ENCODE measurements at places on chromosomes 16 and 17. TPM values are rescaled to one million over a fixed set of nuclear protein-coding genes. Genes with fewer than 3 reads are reported as not detected.

Gene ZNF213
- total RNA-seq, result 12.4 TPM

Gene OTOP3
- total RNA-seq, result not detected

Gene RAP1GAP2
- 0.20 TPM for total RNA-seq

Gene NLGN2
- 2.7 TPM for total RNA-seq

Gene WNT3
- total RNA-seq, result not detected

Gene PPM1E
- total RNA-seq, result 0.03 TPM

Gene CRHR1
- not detected for total RNA-seq

Gene ARL5C
- total RNA-seq, result not detected

Gene HAP1
- total RNA-seq, result not detected

Gene NUBP1
- total RNA-seq, result 39.8 TPM

Gene LPO
- total RNA-seq, result not detected

Gene SECTM1
- 4.2 TPM for total RNA-seq

GRCh38 chr16:80526418-80527061, 14.3 kb upstream of the DYNLRB2 start:
- H3K27ac ChIP-seq, result no peak overlapping the region
- H3K36me3 ChIP-seq, result peaks cover 2% of the 10 kb centered on the region
- no peak overlapping the region for H3K4me3 ChIP-seq
- peaks cover 20% of the 10 kb centered on the region for H3K4me1 ChIP-seq
- DNase-seq, result peak; percentile 35
- H3K27me3 ChIP-seq, result no peaks in the 10 kb centered on the region

DNA sequence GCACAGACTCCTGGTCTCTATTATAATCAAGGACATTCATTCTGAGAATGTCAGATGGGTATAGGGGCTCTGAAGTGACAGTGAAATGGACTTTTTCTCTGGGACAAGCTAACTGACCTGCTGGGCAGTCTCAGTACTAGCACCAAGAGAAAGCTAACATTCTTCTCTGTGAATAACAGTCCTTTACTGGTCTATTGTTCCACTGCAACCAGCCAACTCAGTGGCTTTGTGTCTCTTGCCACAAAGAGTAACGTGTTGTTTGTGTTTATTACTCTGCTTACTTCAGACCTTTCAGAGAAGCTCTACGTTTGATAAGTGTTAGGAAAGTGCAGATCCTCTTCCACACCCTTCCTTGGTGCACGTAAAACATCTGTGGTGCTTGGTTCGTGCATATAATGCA, 61.5 kb upstream of the BCAR1 start:
- H3K27me3 ChIP-seq, result peaks cover 12% of the 10 kb centered on the region
- H3K4me1 ChIP-seq, result peaks cover 7% of the 10 kb centered on the region
- no peak overlapping the region for H3K27ac ChIP-seq
- no peak overlapping the region for H3K4me3 ChIP-seq
- H3K36me3 ChIP-seq, result peaks cover 12% of the 10 kb centered on the region

- no peak overlapping the region for H3K27ac ChIP-seq
- H3K4me1 ChIP-seq, result no peaks in the 10 kb centered on the region
- no peaks in the 10 kb centered on the region for H3K36me3 ChIP-seq
- no peak for DNase-seq
- H3K4me3 ChIP-seq, result no peak overlapping the region
Observed at GRCh38 chr17:71978435-71978834, 142.4 kb upstream of the SOX9 start.

GRCh38 chr17:10099051-10099571, 99.3 kb downstream of the GAS7 start:
- H3K27ac ChIP-seq, result no peak overlapping the region
- no peaks in the 10 kb centered on the region for H3K36me3 ChIP-seq
- no peaks in the 10 kb centered on the region for H3K4me1 ChIP-seq

- H3K36me3 ChIP-seq, result no peaks in the 10 kb centered on the region
- H3K4me3 ChIP-seq, result no peak overlapping the region
- peaks cover 4% of the 10 kb centered on the region for H3K27me3 ChIP-seq
- peaks cover 5% of the 10 kb centered on the region for H3K4me1 ChIP-seq
Observed at GRCh38 chr16:87198328-87198832, 118.8 kb downstream of the C16orf95 start.

DNA sequence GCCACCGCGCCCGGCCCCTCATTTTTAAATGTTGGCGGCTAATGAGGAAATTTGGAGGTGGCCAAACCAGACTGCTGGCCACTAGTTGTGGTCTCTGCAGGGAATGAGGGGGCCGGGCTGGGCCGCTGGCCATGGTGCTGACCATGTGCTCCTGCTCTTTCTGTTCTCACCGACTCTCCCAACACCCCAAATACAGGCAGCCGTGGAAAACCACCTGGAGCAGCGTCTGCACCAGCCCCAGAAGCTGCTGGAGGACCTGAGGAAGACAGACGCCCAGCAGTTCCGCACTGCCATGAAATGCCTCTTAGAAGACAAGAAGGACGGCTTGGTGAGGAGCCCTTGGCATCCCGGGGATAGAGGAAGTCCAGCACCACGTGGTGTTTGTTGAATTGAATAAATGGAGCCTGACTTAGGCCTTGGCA, 21.3 kb downstream of the OTOA start:
- no peak overlapping the region for H3K27ac ChIP-seq
- H3K4me1 ChIP-seq, result no peaks in the 10 kb centered on the region
- H3K4me3 ChIP-seq, result no peak overlapping the region
- H3K27me3 ChIP-seq, result peaks cover 11% of the 10 kb centered on the region
- no peak for DNase-seq
- no peaks in the 10 kb centered on the region for H3K36me3 ChIP-seq

GRCh38 chr17:72145562-72145961, 24.7 kb downstream of the SOX9 start:
- no peaks in the 10 kb centered on the region for H3K27me3 ChIP-seq
- H3K36me3 ChIP-seq, result no peaks in the 10 kb centered on the region
- no peak overlapping the region for H3K27ac ChIP-seq
- H3K4me3 ChIP-seq, result no peak overlapping the region
- DNase-seq, result no peak
- no peaks in the 10 kb centered on the region for H3K4me1 ChIP-seq

DNA sequence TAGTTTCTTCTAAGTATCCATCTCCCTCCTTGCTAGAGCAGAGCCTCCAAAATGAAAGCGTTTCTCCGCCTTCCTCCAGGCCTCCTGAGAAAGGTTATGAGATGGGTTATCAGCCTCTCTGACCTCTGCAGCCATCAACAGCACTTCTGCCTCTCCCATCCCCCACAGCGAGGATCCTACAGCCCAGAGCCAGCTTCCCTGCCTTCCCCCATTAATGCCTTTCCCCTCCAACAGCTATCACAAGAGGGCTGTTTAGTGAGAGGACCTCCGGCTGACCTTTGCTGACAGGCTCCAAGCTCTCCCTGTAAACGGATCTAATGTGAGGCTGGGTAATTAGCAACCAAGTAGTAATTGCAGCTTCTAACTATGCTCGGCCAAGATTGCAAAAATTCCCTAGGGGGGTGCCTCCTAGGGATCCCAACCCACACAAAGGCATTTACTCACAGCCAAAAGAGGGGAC, 55.8 kb downstream of the ZFHX3 start:
- H3K4me3 ChIP-seq, result no peak overlapping the region
- H3K36me3 ChIP-seq, result no peaks in the 10 kb centered on the region
- no peaks in the 10 kb centered on the region for H3K27me3 ChIP-seq

- H3K27me3 ChIP-seq, result peaks cover 7% of the 10 kb centered on the region
- H3K27ac ChIP-seq, result no peak overlapping the region
- no peak for DNase-seq
- no peaks in the 10 kb centered on the region for H3K36me3 ChIP-seq
- no peak overlapping the region for H3K4me3 ChIP-seq
Observed at GRCh38 chr17:20920815-20921199, 122.0 kb downstream of the USP22 start.

DNA sequence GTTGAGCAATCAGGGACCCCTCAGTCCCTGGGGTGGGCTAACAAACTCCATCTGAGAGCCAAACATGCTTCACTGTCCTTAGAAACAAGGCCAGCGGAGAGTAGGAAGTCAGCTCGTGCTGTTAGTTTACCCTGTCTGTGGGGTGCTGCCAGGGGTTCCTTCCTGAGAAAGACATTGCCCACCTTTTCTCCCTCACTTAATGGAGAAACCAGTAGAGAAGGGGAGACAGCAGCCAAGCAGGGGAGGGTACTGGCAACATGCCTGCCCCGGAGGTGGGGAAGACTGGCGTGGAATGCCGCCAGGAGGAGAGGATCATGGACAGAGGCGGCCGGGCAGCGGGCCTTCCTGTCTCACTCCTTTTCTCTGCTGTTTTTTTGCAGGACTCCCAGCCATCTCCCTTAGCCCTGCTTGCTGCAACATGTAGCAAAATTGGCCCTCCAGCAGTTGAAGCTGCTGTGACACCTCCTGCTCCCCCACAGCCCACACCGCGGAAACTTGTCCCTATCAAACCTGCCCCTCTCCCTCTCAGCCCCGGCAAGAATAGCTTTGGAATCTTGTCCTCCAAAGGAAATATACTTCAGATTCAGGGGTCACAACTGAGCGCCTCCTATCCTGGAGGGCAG, 19.9 kb downstream of the SP2 start:
- no peak overlapping the region for H3K4me3 ChIP-seq
- peaks cover 7% of the 10 kb centered on the region for H3K4me1 ChIP-seq
- no peak overlapping the region for H3K27ac ChIP-seq
- no peaks in the 10 kb centered on the region for H3K27me3 ChIP-seq

DNA sequence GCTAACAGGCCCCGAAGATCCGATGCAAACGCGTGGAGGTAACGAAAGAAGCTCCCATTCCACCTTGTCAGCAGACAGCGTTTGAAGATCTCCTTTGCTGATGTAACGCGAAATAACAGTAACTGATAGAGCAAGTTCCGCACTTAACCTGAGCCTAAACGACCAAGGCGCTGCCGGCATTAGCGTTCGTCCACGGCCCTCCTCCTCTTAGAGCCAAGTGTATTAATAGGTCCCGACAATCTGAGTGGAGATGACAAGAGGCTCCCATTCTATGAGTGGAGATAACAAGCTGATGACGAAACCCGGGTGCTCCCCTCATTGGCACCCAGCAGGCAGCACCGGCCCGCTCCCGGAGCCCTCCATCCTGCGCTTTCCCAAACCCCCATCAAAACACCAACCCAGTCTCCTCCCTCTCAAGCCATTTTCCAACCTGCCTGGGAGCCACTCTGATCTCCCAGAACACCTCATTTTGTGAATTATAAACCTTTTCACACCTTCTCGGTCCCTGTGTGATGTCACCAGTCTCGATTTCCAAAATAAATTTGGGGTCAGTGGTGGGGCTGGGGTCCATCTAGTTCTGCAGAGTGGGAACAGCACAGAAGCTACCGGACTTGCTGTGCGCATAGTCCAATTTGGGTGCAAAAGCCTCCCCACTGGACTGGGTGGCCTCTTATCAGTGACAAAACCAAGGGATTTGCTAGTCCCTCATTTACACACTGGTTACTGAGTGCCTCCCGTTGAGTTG, 35.4 kb upstream of the ARL4D start:
- DNase-seq, result no peak
- H3K27me3 ChIP-seq, result no peaks in the 10 kb centered on the region
- H3K4me1 ChIP-seq, result peaks cover 54% of the 10 kb centered on the region
- H3K27ac ChIP-seq, result peak overlapping the region; percentile 51
- peaks cover 4% of the 10 kb centered on the region for H3K36me3 ChIP-seq
- peak overlapping the region; percentile 43 for H3K4me3 ChIP-seq

DNA sequence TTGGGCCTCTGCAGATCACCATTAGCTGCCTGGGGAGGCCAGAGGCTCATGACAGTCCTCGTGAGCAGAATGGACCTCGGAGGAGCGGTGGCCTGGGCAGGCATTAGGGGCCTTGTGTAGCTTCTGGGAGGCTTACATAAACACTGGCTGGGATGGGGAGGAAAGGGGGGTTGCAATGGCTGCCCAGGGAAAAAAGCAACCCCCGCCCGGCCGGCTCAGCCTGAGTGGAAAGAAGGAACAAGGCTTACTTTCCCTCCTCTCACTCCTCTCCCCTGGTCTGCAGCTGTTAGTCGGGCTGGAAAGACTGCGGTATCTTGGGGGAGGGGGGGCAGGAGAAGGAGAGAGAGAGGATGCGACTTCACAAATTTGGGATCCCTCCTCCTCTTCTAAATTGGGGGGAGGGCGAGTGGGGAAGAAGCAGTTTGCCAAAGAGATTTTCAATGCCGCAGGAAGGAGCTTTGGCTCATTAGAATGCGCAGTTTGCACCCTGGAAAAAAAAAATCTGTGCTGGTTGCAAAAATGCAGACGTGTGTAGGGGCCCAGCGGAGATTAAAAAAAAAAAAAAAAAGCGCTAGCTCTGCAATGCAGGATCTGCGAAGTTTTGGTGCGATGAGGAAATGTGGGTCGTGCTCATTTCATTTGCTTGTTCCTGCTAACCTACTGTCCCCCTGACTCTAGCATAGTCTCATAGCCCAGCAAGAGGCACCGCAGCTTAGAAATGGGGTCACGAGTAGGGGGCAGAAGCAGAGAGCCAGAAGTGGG, 6.6 kb upstream of the NR1D1 start:
- no peak for DNase-seq
- H3K36me3 ChIP-seq, result no peaks in the 10 kb centered on the region
- H3K4me3 ChIP-seq, result no peak overlapping the region

DNA sequence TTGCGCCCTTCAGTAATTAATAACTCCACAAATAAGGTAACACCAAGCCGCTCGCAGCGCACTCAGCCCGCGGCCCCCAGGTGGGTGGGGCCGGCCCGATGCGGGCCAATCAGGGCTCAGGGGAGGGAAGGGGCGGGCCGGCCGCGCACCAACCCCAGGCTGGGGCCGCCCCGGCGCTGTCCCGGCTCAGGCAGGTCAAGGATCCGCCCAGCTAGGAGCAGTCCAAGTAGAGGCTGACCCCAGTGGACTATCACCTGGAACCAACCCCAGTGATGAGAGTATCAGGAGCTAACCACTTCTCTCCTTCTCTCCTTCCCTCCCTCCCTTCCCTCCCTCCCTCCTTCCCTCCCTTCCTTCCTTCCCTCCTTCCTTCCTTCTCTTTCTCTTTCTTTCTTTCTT, 110.8 kb downstream of the C16orf78 start:
- no peaks in the 10 kb centered on the region for H3K4me1 ChIP-seq
- peaks cover 15% of the 10 kb centered on the region for H3K27me3 ChIP-seq
- no peak overlapping the region for H3K4me3 ChIP-seq
- H3K36me3 ChIP-seq, result no peaks in the 10 kb centered on the region

- no peak overlapping the region for H3K4me3 ChIP-seq
- H3K4me1 ChIP-seq, result no peaks in the 10 kb centered on the region
- H3K27me3 ChIP-seq, result peaks cover 13% of the 10 kb centered on the region
- no peaks in the 10 kb centered on the region for H3K36me3 ChIP-seq
- no peak overlapping the region for H3K27ac ChIP-seq
Observed at GRCh38 chr17:337022-337420, 15.6 kb downstream of the RPH3AL start.

GRCh38 chr17:82355770-82356427, 3.1 kb upstream of the TEX19 start:
- no peaks in the 10 kb centered on the region for H3K36me3 ChIP-seq
- DNase-seq, result no peak
- peaks cover 12% of the 10 kb centered on the region for H3K4me1 ChIP-seq
- no peak overlapping the region for H3K4me3 ChIP-seq
- H3K27ac ChIP-seq, result no peak overlapping the region

- no peak overlapping the region for H3K4me3 ChIP-seq
- peaks cover 22% of the 10 kb centered on the region for H3K27me3 ChIP-seq
- no peaks in the 10 kb centered on the region for H3K36me3 ChIP-seq
- H3K27ac ChIP-seq, result no peak overlapping the region
- DNase-seq, result no peak
- no peaks in the 10 kb centered on the region for H3K4me1 ChIP-seq
Observed at GRCh38 chr16:80875616-80876015, 71.2 kb upstream of the CDYL2 start.

All from activated T-helper 1 cell treated with anti-CD3 and anti-CD28 coated beads, Interleukin-12 subunit alpha, Interleukin-12 subunit beta, Interleukin-2, Interleukin-4 antibody, amounts not matched to agents 30 ng/mL and 10 ng/mL and 1 ng/mL, durations not matched to agents 14 hours and 24 hours and 36 hours (primary cell).